EL (cell line): ENCODE measurements at places on chromosomes 6 and 20.

GRCh38 chr20:51497542-51498467 is 44.7 kb downstream of the NFATC2 start:
- DNase-seq, result no peak

- no peak for DNase-seq
Observed at GRCh38 chr6:133779916-133780695, 108.8 kb upstream of the TCF21 start.

- no peak for DNase-seq
Observed at GRCh38 chr20:24825591-24825990, 123.5 kb upstream of the CST7 start.

GRCh38 chr20:51631011-51631950 is 88.8 kb upstream of the NFATC2 start:
- peak; percentile 97 for DNase-seq

DNA sequence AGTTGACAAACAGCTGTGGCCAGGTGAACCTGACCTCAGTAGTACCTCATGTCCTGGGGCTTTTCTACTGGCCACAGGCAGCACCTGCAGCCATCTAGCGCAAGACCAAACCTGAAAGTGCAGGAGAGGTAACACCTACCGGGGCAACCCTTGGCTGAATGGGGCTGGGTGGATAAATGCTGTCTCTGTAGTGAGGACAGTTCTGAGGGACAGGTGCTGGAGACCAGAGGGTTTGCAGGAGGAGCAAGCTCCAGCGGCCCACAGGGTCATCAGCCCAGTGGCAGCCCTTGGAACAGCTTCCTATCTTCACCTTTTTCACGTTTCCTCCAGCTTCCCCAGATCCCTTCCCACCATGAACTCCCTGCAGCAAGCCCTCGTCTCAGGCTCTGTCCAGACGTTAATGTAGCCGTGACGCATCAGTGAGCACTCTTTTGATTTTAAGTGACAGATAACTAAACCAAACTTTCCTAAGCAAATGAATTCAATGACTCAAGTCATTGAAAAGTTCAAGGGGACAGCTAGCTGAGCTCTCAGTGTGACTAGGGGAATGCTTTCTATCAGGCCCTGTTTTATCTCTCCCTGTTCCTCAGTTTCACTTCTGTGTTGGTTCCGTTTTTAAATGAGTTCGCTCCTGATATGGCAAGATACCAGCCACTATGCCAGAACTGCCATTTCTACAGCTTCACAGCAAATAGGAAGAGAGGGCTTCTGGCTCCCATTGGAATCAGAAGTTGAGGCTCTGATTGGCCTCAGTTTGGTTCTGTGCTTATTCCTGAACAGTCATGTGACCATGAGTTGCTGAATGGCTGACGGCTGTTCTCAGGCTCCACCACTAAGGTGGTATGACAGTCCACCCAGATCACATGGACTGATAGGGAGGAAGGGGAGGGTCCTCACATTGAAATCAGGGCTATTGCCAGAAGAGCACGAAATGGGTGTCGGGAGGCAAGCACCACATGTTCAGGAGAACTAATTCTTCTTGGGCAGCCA is 12.1 kb upstream of the PFDN4 start:
- no peak for DNase-seq

DNA sequence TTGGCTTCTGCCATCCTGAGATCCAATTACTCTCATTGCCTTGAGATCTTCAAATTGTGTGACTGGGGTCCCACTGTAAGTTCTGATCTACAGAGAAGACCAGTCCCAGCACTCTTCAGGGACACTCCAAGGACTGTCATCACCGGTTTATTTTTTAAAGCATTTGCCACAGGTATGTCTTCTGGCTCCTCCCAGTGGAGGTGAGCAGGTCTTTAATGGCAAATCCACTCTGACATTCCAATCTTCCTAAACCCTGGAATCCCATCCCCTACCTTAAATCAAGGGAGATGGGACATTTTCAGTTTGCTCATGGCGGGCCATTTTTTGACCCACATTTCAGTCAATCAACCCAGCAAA is 35.2 kb upstream of the IYD start:
- no peak for DNase-seq

DNA sequence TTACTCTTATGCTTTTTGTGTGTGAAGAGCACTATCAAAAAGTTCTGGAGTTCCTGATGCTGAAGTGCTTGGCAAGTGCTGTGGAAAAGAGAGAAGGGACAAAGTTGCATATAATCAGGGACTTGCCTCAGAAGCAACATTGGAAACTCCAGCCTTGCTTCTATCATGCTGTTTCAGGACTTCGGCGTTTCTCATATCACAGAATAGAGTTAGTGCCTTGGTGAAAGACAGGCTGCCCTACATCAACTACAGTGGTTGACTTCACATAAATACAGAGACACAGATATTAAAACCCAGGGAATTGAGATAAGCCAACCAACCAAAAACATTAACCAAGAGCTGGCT is 36.2 kb upstream of the CDKAL1 start:
- DNase-seq, result no peak

DNA sequence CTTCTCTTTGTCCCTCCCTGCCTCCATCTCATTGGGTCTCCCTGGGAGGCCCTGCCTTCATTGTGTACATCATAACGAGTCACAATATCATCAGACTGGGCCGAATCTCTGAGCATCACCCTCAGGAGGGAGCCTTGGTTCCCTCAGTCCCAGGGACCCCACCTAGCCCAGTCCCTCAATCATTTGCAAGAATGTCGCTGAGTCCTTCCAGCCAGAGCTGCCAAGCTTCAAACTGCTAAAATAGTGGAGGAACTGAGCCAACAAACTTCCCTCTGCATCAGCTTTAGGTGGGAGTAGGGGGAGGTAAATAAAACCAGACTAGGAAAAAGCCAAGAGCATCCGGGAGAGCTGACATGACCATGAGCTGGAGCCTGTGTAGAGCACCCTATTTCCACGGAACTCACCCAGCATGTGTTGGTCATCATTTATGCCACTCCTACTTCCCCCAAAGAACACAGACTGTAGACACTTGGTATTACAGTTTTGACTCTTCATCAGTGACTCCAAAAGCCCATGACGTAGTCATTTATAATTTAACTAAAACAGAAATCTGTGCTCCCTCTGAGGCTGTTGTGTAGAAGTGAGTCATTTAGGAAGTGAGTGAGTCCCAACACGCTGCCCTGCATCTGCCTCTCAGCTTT is 28.8 kb upstream of the IL17A start:
- DNase-seq, result peak; percentile 13

- DNase-seq, result no peak
Observed at GRCh38 chr6:11942185-11942864, 69.8 kb upstream of the HIVEP1 start.

DNA sequence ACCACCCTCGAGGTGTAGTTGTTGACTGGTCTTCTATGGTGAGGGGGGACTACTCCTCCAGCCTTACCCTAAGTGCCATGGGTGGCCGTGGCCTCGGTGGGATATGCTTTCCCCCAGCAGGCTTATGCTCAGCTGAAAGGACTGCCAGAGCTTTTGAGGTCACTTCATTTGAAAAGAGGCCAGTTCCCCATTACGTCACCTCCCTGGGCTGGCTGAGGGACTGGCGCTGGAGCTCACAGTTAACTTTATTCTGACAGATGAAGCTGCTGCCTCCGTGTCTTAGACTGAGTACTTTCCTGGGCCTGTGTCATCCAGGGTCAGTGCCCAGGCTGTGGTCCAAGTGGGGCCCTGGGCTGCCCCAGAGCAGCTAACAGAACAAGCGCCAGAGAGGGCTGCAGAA is 42.8 kb upstream of the PCMTD2 start:
- peak; percentile 43 for DNase-seq

DNA sequence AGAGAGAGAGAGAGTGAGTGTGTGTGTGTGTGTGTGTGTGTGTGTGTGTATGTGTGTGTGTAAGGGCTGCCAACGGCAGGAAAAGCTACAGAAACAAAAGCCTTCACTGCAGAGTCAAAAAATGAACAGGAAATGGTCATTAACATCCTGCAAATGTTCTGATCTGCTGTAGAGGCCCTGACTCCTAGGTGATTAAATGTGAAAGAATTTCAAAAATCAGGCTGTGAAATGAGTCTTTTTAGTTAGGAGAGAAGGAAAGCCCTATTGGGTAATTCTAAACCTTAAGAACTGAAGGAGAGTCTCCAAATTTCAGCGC is 166.5 kb upstream of the MYLIP start:
- DNase-seq, result peak; percentile 91

GRCh38 chr6:158150701-158151100 is 17.4 kb downstream of the SERAC1 start:
- DNase-seq, result peak; percentile 83

GRCh38 chr6:6631053-6631452 is 42.5 kb downstream of the LY86 start:
- no peak for DNase-seq

- DNase-seq, result no peak
Observed at GRCh38 chr6:87903323-87903722, 144.3 kb upstream of the SPACA1 start.

- no peak for DNase-seq
Observed at GRCh38 chr6:148550569-148550968, 196.3 kb upstream of the UST start.

- DNase-seq, result peak; percentile 33
Observed at GRCh38 chr6:155341130-155341828, 27.0 kb upstream of the TFB1M start.

- DNase-seq, result peak; percentile 42
Observed at GRCh38 chr6:112956696-112957535, 609.8 kb downstream of the RFPL4B start.

- DNase-seq, result no peak
Observed at GRCh38 chr20:50410343-50410742, 99.8 kb upstream of the PTPN1 start.

- no peak for DNase-seq
Observed at GRCh38 chr6:106486236-106486635, 125.7 kb downstream of the CRYBG1 start.

- peak; percentile 43 for DNase-seq
Observed at GRCh38 chr6:25652007-25652515, at the start of gene SCGN. TSS of gene SCGN (plus strand) at chr6:25652215. CDS start at chr6:25652404, 189 bp downstream.

DNA sequence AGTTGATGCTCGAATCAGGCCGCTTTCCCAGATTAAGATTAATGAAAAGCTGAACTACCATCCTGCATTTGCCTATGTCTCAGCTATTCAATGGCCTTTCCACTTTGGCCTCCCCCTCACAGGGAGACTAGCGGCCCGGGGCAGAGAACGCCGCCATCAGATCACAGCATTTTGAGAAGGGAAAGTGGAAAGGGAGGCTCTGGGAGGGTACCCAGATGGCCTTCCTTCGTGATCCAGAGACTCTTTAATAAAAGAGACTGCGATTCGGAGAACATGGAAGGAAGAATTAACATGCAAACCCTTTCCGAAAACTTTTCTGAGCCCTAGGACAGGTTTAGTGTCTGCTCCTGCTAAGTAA is 533 bp downstream of the MRPS18A start:
- no peak for DNase-seq

- DNase-seq, result no peak
Observed at GRCh38 chr6:39821742-39822532, 29.8 kb downstream of the DAAM2 start.

DNA sequence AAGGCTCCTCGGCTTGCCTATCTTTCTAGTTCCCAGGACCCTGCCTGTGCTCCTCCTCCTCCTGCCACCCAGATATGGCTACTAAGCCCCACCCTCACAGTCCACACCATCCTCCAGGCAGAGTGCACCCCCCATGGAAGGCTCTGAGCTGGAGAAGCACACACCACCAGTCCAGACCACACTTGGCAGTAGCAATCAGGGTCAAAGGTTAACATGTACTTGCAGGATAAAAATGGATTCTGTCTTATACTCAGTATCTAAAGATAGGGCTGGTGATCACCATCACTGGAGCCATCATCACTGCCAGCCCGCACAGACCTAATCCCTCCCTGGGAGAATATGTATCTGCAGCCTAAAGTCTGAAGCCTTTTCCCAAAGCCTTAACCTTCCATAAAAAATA is 83.4 kb downstream of the PRKN start:
- no peak for DNase-seq
